ENCODE measurements at places on chromosomes 2 and 18.

DNA sequence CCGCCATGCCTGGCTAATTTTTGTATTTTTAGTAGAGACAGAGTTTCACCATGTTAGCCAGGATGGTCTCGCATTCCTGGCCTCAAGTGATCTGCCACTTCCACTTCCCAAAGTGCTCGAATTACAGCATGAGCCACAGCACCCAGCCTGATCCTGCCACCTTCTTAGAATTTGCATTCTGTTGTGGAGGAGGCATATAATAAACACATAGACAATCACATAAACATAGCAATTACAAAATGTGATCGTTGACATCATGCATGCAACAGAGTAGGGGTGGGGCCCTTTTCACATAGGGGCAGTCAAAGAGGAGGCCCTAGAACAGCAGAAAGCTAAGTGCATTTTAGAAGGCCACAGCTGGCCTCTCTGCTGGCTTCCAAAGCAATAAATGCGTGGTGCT, 39.9 kb upstream of the TSPYL6 start:
- no peak for DNase-seq

DNA sequence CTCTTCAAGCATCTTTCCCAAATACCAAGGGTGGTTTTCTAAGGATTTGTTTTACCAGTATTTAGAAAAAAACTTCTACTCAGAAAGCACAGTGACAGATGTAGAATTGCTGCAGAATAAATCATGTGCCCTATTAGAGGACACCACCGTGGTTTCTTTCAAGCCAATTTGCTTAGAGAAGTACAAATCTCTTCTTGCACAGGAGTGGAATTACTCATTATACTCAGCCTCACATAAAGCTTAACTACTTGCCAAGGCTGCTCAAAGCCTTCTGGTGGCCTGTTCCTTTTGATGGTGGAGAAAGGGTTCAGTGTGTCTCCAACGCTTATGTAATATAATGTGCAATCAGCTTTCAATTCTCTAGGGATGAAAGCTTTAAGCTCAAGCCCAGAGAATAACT, 66.5 kb upstream of the CTNNA2 start:
- no peak for DNase-seq

- DNase-seq: no peak
Measured at GRCh38 chr18:45954070-45954934, 12.8 kb downstream of the EPG5 start.

- no peak for DNase-seq
Measured at GRCh38 chr2:9226458-9227380, 20.1 kb downstream of the ASAP2 start.

- DNase-seq: no peak
Measured at GRCh38 chr2:168738062-168738461, 64.4 kb upstream of the NOSTRIN start.

DNA sequence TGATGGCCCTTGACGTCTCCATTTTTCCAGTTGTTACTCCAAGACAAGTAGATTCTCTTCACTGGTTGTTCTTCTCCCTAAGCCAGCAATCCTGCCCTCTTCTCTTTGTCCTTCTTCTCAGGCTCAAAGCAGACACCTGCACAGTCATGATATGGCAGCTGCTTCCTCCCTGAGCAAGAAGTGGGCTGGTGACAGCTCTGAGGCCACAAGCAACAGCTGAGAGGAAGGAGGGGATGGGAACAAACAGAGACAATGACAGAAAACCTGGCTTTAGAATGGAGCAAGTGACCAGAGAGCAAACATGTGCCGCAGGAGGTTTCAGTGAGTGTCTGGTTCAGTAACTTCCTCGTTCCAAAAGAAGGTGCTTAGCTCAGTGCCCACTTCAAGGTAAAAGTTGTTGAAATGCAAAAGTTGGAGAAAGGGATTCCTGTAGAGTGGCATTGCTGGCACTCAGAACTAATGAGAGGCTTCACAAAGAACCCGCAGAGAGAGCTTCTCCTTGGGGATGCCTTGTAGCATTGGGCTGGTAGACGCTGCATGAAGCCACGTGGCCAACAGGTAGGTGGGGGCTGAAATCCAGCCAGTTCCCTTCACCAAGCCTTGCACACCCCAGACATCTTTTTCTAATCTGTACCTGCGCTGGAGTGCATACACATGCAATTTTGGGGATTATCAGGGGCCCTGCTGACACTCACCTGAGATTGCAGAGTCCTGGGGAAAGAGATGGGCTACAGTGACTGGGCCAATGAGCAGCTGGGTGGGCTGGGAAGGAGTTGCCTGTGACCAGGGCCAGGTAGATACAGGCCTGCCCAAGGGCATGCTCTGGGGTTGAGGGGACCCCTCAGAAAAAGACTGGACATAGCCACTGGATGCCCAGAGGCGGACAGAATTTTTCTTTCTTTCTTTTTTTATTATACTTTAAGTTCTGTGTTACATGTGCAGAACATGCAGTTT, 153.3 kb upstream of the RAB12 start:
- no peak for DNase-seq

GRCh38 chr18:74171910-74172606, 23.7 kb downstream of the TIMM21 start:
- DNase-seq: no peak

GRCh38 chr2:101771227-101771902, 73.9 kb downstream of the MAP4K4 start:
- no peak for DNase-seq

DNA sequence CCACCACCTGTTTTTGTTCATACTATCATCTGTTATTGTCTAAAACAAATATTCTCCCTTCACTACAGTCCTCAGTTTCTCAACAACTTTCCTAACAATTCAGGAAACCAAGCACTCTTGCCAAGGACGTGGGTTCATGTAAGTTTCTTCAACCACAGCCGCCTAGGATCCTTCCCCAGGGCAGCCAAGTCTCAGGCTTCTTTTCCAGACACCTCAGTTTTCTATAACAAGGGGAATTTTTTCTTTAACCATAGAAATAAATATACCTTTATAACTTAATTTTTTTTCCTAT, 39.4 kb upstream of the AGPS start:
- DNase-seq: no peak

GRCh38 chr2:15881676-15882075, 58.7 kb upstream of the MYCN start:
- no peak for DNase-seq

DNA sequence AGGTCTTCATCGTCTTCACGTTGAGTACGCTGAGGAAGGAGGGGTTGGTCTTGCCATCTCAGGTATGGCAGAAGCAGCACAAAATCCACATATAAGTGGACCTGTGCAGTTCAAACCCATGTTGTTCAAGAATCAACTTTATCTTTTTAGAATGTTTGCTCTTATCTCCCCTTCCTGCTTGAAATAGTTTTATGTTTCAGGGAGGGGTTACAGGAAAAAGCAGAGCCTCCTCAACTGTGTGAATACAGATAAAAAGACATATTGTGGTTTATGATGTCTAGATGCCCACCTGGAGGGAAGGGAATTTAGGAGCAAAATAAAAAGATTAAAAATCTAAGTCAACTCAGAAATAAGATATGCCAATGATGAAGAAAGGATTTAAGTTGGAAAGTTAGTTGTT, 75.9 kb downstream of the VRK2 start:
- no peak for DNase-seq
